Activated B cell treated with CpG ODN at 0.5 μM for 24 hours (primary cell): ENCODE measurements at places on chromosomes 6 and 20.

GRCh38 chr6:39430871-39431523, 108.5 kb upstream of the KCNK16 start:
- DNase-seq, result no peak

- no peak for DNase-seq
Measured at GRCh38 chr6:11912420-11912819, 99.7 kb upstream of the HIVEP1 start.

DNA sequence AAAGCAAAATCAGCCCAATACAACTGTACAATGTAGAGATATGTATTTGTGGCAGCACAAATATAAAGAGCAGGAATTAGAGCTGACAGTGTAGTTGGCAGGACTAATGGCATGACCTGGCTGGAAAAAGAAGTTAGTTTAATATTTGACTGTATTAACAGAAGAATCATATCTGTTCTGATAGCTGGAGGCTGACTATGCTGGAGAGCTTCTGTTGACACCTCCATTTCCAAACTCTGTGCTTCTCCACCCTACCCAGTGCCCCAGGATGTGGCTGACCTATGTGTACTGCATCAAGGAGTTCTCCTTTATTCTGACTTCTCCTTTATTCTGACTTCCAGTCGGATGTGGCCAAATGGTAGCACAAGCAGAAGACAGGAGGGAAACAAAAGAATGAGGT, 299.3 kb downstream of the PKHD1 start:
- no peak for DNase-seq

DNA sequence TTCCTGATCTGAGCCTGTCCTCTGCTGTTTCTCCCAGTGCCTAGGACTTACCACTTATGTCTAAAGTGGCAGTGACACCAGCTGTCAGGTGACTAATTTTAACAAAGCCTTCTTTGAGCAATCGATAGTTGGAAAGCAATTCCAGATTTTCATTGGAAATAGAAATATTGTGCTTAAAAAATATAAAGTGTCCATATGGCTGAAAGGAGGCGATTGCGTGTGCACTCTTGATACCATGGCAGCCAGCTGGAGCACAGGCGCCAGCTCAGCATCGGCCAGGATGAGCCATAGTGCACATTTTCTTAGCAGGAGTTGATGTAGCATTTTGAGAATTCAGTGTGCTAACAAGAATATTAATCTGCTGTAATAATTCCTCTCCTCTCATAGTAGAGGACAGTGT, 70.0 kb downstream of the LRRC1 start:
- no peak for DNase-seq

DNA sequence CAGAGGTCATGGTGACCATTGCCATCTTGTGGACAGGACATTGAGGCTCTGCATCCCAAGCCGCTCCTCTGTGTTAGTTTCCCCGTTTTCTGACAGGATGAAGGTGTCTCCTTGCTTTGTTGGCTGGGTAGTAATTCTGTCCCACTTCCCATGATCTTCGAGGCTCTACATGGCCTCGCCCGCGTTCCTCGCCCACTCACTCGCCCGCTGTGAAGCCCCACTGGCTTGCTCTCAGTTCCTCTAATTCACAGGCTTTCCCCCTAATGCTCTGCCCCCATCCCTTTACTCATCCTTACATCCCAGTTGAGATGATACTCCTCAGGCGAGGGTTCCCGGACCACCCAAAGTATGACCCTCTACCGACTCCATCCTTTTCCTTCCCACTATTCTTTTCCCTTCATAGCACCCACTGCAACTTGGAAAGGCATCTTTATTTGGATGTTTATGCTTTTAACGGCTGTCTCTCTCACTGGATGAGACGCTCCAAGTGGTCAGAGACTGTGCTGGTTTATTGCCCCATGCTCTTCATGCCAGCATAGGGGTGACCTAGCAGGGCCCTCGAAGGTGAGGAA, 511 bp upstream of the SLC35B2 start:
- no peak for DNase-seq

GRCh38 chr6:72288592-72288991, 333.3 kb upstream of the KCNQ5 start:
- DNase-seq, result no peak

DNA sequence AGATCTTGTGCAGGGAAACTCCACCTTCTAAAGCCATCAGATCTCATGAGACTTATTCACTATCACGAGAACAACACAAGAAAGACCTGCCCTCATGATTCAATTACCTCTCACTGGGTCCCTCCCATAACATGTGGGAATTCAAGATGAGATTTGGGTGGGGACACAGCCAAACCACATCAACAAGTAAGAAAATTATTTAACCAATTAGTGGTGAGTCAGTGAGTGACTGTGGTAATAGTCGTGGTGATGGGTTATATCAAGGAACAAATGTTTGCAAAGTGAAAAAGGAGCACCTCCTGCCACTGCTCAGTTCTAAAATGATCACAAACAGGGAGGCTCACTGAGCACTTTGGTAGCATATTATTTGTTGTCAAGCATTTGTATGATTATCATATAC, 20.6 kb downstream of the EPM2A start:
- DNase-seq, result no peak

GRCh38 chr6:169022079-169022478, 231.6 kb downstream of the THBS2 start:
- no peak for DNase-seq
